ENCODE measurements at places on chromosomes 2 and 18. TPM values are rescaled to one million over a fixed set of nuclear protein-coding genes. Genes with fewer than 3 reads are reported as not detected.
A peak's percentile ranks its signal among the peaks of the same experiment; 100 is the strongest.

The NAT8 gene
- polyA plus RNA-seq: not detected

GRCh38 chr2:86562485-86562921, 740 bp downstream of the CHMP3 start:
- DNase-seq: no peak

The SOWAHC gene
- 9.1 TPM for polyA plus RNA-seq

DNA sequence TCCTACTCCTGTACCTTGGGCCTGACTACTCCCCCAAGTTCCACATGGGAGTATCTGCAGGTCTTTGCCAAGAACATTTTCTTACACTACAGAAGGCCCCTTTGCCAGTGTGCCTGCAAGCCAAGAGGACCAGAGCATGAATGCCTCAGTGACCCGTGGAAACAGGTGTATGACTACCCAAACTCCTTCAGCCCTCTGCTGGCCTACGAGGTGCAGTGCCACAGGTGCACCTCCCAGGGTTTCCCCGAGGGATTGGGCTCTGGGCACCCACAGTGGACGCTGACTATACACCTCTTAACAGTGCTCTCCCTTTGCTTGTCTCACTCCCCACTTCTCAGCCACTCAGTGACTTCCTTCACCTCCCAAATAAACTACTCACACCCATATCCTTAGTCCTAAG, 91.4 kb downstream of the COL6A3 start:
- no peak for DNase-seq

The MDH1B gene
- polyA plus RNA-seq: 0.76 TPM

The HOXD12 gene
- not detected for polyA plus RNA-seq

- peak; percentile 89 for DNase-seq
These were observed 24.0 kb upstream of the ITGB6 start for GRCh38 chr2:160224060-160224459.

The PLEKHH2 gene
- polyA plus RNA-seq: 2.2 TPM

- no peak for DNase-seq
These were observed 239.1 kb downstream of the SEPTIN10 start for GRCh38 chr2:109374548-109375130.
